Midbrain (tissue), 1 donor: ENCODE measurements at places on chromosomes 2 and 18.

DNA sequence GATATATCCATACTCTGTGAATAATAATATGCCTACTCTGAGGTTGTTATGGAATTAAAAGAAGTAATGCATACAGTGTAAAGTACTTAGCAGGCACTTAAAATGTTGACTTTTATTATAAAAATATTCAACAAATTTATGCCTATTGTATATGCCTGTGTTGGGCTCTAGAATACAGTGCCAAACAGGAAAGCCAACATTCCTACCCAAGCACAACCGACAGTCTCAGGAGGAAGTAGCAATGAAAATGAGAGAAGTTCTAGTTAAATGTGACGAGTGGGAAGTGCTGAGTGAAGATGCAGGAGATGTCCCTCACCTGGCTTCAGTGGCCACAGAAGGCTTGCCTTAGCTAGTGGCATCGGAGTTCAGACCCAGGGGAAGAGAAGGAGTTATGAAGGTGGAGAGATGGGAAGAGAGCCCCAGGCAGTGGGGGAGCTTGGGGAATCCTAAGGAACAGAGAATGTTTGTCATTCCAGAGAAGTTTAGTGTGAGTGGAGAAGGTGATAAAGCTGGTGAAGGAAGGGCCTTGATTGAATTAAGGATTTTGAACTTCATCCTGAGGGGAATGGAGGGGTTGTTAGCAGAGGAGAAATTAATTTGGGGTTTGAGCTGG is 105.4 kb upstream of the CNGA3 start:
- no peak for DNase-seq

DNA sequence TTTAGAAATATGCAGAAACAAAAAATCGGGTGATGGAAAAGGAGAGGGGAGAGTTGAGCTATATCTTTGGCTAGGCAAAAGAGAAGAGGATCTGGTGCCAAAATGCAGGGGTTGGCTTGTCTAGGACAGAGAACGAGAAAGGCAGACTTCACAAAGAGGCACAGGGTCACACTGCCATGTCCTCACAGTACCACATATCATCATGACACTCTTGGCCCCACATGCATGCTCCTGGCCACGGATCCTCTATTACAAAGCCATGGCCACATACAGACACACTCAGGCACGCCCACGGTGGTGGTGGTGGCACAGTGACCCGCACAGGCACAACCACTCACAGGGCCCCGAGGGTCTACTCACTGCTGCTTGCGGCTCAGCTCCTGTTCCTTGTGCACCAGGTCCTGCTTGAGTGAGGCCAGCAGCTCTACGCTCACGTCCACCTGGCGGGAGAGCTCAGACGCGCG is 15.9 kb downstream of the FBXO41 start:
- DNase-seq, result no peak

GRCh38 chr2:33617401-33617800 is 18.3 kb upstream of the FAM98A start:
- no peak for DNase-seq

GRCh38 chr2:68196120-68196716 is 38.5 kb downstream of the PNO1 start:
- DNase-seq, result no peak
